Islet precursor cell (in vitro differentiated cells): ENCODE measurements at places on chromosomes 16 and 17.

GRCh38 chr16:89031715-89032659 is 55.0 kb upstream of the CBFA2T3 start:
- DNase-seq: no peak

- no peak for DNase-seq
Measured at GRCh38 chr17:29642171-29642611, 19.5 kb upstream of the CORO6 start.

GRCh38 chr17:61718022-61718421 is 127.0 kb upstream of the NACA2 start:
- no peak for DNase-seq

DNA sequence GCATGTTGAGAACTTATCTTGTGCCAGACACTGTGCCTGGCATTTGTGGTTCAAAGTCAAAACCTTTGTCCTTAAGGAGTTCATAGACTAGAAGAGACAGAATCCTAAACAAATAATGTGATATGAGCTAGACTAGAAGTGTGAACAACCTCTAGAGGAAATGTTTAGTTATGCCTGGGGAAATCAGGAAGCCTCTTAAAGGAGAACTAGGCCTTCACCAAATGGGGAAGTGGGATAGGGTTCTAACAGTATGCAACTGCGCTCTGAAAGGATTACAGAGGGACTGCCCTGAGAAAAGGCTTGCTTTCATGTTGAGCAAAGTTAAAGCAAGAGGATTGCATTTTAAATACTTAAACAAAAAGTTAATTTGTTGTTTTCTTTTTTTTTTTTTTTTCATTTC is 4.9 kb downstream of the RUNDC1 start:
- no peak for DNase-seq
